Hematopoietic multipotent progenitor cell treated with erythropoietin and hydrocortisone succinate and interleukin-3 and kit ligand, for 8 days (in vitro differentiated cells): ENCODE measurements at places on chromosomes 16 and 17.

DNA sequence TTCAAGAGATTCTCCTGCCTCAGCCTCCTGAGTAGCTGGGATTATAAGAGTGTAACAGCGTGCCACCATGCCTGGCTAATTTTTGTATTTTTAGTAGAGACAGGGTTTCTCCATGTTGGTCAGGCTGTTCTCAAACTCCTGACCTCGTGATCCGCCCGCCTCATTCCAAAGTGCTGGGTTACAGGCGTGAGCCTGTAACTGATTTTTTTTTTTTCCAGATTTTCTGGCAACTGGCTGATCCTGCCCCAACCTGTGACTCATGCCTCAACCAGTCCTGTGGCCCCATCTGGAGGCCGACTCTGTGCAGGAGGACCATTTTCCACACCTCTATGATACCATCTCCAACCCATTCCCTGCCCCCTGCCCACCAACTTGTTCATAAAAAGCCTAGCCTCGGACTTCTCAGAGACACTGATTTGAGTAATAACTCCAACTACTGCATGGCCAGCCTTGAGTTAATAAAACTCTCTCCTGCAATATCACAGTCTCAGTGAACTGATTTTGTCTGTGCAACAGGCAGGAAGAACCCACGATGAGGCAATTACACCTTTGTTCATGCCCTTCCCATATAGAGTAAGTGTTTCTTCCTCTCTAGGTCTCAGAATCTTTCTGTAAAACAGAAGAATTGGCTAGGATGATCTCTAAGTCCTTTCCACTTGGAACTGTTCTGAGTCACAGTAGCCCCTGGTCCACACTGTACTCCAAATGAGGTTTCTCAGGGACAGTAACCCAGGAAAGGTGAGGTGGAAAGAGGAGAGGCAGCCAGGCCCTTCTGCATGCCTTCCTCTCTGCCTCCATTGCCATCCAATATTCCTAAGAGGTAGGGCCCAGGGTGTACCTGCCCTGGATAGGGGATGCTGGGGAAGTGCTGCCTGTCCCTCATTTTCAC, 8.8 kb upstream of the CNOT1 start:
- DNase-seq = no peak

- no peak for DNase-seq
These were observed 995 bp upstream of the JMJD8 start for GRCh38 chr16:684961-685696.

DNA sequence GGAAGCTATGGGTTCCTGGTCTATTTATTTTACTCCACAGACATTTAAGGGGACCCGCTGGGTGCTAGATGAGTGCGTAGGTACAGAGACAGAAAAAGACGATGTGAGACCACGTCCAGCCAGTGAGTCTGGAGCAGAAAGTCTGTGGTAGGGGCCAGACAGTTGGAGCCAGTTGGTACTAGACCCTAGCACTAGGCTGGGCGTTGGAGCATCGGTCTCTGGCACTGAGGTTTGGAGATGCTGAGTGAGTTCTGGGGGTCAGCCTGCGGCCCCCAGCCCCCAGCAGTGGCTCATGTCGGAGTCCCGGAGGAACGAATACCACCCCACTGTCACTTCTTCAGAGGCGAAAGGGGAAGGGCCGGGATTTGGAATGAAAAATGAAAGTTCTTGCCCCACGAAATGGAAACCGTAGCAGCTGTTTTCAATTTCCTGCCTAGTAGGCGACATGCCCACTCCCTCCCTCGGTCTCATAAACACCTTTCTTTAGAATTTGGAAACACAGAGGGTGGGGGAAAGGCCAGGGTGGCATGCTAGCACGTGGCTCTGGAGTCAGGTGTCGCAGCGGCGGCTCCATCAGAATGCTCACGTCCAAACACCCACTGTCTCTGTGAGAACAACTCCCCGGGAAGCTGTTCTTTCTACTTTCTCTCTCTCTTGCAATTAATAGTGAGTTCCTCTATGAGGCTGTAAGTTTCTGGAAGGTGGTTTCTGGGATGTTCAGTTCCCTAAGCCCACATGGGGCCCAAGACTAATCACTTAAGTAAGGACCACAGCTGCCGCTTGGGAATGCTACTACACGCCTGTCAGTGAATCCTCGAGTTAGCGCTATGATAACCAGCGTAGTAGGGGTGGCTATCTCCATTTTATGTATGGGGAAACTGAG, 96.8 kb downstream of the IRF8 start:
- no peak for DNase-seq

DNA sequence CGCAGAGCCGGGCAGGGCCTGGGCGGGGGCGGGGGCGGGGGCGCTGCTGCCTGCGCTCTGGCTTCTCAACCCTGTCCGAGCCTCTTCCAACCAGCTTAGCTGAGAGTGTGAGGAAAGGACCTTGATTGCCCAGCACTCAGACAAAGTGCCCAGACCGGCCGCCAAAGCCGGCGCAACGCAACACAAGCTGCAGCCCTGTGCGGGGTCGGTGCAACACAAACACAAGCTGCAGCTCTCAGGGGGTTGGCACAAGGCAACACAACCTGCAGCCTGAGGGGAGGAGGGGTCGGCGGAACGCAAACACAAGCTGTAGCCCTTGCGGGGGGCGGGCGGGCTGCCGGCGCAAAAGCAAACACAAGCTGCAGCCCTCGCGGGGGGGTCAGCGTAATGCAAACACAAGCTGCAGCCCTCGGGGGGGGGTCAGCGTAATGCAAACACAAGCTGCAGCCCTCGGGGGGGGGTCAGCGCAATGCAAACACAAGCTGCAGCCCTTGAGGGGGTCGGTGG, 60.0 kb downstream of the KLHDC4 start:
- no peak for DNase-seq
